NB4 (cell line): ENCODE measurements at places on chromosomes 2 and 18.

- DNase-seq: no peak
Measured at GRCh38 chr2:140376686-140377085, 1596.5 kb upstream of the NXPH2 start.

- DNase-seq: no peak
Measured at GRCh38 chr2:207993151-207993763, 32.1 kb downstream of the PLEKHM3 start.

- no peak for DNase-seq
Measured at GRCh38 chr2:142290931-142291330, 160.1 kb upstream of the LRP1B start.

- DNase-seq: no peak
Measured at GRCh38 chr2:47187069-47187468, 32.0 kb upstream of the STPG4 start.

DNA sequence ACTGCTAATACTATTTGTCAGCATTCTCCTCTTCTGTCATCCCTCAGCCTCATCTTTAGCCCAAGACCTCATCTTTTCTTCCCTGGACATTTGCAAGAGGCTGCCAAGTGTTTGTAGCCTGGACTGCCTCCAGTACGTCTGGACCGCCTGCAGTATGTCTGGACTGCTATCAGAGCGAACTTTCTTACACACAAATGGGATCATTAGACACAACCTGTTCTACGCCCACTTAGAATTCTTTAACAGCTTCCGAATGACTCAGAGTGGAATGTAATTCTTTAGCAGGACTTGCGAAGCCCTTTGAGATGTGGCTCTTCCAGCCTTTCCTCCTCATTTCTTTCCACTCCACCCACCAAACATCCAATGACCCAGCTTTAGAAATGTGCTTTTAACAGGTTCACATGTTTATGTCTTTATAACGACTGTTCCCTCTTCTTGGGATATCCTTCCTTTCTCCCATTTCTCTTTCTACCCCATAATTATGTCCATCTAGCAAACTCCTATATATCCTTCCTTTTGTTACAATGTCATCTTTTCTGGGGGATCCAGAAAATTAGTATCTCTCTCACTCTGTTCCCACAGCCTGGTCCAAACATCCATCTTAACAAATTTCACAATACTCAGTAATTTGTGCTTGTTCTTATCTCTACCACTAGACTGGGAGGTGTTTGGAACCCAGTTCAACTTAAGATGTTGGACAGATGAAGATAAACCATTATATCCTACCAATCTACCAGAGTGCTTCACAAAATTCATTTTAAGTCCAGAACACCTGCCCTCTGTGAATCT lies 171.3 kb upstream of the PGAP1 start:
- DNase-seq: no peak

DNA sequence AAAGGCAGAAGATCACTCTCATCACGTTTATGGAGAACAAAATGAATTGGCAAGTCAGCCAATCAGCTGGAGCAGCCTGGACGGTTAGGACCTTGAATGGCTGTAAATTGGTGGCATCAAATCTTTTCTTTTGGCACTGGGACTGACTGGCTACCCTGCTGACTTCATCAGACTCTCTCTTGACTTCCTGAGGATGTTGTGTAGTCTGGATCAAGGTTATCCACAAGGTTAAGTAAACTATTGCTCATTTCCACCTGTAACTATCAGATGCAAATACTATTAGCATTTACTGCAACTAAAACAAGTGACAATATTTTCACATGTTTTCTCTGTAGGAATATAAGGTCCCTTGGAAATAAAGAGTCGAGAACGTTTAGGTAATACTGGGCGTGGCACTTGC lies 134.3 kb upstream of the RASGRP3 start:
- DNase-seq: no peak

DNA sequence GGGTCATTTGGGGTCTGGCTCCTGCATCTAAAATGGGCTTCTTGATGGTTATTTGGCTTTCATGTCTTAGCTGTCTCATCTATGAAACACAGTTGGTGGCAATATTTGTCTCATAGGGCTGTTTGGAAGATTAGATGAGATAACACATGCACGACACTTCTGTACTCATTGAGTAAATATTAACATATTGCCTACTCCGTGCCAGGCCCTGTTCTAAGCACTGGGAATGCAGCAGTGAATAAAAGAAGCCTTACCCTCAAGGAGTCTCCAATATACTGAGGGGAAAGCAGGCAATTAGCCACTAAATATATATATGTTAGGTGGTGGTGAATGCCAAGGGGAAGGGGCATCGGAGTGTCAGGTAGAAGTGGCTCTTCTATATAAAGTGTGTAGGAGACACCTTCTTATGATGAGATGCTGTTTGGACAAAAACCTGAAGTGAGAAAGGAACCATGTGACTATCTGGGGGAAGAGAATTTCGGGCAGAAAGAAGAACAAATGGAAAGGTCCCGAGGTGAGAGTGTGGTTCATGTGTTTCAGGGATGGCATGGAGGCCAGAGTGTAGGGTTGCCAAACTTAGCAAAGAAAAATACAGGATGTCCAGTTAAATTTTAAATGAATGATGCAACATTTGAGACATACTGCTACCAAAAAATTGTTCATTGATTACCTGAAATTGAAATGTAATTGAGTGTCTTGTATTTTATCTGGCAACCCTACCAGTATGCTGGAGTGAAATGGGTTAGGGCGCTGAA lies 11.8 kb downstream of the SLC3A1 start:
- DNase-seq: no peak

DNA sequence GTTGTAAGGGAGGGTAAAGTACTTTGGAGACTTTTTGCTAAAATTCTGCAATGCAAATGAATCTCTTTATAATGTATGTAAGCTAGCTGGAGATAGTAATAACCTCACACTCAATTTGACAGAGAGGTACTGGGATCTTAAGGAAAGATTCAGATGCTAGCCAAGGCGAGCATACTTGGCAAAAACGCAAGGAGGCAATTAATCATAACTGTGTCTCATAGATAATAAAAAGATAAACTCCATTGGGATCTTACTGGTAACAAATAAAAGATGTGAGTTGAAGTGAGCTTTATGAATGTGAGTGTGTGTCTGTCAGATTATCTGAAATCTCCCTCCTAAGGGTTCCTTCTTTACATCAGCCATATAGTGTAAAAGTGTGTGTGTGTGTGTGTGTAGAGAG lies 533.0 kb downstream of the TMX3 start:
- no peak for DNase-seq

DNA sequence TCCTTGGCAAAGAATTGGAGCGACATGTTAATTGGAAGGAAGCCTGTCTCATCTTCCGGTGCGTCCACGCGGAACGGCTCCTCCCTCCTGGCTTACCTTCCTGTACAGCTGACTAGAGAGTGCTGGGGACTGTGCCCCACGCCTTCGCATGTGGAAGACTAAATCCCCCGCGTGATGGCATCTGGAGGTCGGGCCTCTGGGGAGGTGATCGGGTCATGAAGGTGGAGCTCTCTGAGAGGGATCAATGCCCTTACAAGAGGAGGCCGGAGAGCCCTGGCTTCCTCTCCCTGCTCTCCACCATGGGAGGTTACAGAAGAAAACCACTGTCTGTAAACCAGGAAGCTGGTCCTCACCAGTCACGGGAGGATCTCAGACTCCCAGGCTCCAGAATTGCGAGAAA lies 104.1 kb upstream of the OTOS start:
- no peak for DNase-seq

GRCh38 chr2:137677466-137677865 lies 286.8 kb upstream of the HNMT start:
- DNase-seq: no peak

DNA sequence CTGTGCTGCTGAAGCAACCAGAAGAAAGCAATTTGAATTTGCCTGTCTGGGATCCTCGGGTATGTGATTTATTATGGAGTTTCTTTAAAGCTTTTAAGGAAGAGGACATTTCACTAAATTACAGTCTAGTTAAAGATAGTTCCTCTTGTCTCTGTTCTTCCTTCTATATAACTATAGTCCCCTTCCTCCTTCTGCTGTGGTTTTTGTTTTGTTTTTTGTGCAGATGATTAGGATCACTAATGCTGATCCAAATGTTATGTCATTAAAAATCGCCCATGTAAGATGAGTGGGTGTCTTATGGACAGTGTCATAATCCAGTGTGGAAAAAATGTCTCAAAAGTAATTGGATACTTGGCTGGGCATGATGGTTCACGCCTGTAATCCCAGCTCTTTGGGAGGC lies 24.7 kb downstream of the PAPOLG start:
- no peak for DNase-seq

DNA sequence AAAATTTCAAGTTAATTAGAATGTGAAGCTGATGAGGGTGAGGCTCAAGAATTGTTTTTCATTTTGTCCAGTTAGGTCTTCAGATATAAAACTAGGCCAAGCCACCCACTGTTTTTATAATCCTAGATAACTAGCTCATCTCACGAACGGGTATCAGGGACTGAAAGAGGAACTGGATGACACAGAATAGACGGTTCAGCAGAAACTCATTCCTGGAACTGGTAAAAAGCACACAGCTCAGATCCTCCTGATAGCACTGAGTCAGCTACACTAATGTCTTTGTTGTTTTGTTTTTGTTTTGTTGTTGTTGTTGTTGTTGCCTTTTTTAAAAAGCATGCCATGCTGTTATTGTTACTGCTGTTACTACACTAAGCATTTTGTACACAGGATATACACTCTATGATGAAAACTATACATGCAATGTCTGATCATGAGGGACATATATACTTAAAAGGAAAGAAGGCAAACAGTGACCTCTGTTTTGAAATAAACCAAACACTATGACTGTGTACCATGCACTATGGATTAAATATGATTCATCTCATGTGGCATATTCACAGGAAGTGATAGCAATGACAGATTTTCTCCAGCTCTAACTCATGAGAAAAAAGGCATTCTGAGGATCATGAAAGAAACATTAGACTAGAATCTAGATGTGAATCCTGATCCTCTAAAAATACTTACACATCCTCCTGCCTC lies 437.6 kb downstream of the NCKAP5 start:
- no peak for DNase-seq

GRCh38 chr18:78743078-78743477 lies 236.5 kb upstream of the SALL3 start:
- no peak for DNase-seq

- DNase-seq: peak; percentile 38
Measured at GRCh38 chr2:109331081-109331480, 202.1 kb downstream of the SH3RF3 start.

- no peak for DNase-seq
Measured at GRCh38 chr18:72675394-72675793, 131.3 kb upstream of the CBLN2 start.

- DNase-seq: no peak
Measured at GRCh38 chr18:60188958-60189357, 183.6 kb downstream of the MC4R start.

DNA sequence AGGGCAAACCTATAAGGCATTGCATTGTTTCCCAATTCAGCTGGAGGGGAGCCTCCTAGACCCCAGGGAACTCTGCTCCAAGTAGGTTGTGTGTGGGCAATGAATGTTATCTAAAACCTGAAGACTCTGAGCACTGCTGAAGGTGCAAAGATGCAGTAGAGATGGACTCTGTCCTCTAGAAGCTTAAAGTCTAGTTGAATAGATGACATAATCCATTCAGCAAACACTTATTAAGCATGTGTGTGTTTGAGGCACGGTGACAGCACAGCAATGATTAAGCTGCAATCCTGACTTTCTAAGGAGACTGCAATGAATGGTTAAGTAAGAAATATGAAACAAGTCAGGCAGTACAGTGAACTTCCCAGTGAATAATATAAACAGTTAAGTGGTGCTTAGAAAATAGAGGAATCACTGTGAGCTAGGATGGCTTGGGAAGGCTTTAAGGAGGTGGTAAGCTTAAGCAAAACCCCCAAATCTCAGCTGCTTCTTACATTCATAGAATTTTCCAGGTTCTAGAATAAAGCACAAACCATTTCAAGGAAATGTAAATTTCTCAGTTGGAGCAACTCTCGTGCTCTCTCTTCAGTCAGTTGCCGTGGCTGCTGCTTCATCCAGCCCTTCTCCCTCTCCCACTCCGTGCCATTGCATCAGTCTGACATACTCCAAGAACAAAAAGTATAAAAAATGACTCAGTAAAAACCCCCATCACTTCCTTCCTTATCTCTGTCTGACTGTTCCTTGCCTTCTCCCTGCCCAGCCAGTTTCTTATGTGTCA lies 19.1 kb downstream of the MXD1 start:
- peak; percentile 62 for DNase-seq

- DNase-seq: no peak
Measured at GRCh38 chr18:9927392-9928063, 13.7 kb downstream of the VAPA start.

- no peak for DNase-seq
Measured at GRCh38 chr18:31245820-31246219, 72.1 kb upstream of the DSG1 start.

- no peak for DNase-seq
Measured at GRCh38 chr2:179655627-179656026, 205.8 kb downstream of the ZNF385B start.

GRCh38 chr2:171939743-171940071 lies 17.4 kb downstream of the HAT1 start:
- peak; percentile 72 for DNase-seq

GRCh38 chr2:46794693-46795317 lies 120.8 kb downstream of the MCFD2 start:
- DNase-seq: no peak
